ENCODE measurements at places on chromosomes 4 and X. TPM values are rescaled to one million over a fixed set of nuclear protein-coding genes. Genes with fewer than 3 reads are reported as not detected.

- ATAC-seq, result no peak
These were observed 106.8 kb downstream of the CLNK start for GRCh38 chr4:10577508-10578426.

DNA sequence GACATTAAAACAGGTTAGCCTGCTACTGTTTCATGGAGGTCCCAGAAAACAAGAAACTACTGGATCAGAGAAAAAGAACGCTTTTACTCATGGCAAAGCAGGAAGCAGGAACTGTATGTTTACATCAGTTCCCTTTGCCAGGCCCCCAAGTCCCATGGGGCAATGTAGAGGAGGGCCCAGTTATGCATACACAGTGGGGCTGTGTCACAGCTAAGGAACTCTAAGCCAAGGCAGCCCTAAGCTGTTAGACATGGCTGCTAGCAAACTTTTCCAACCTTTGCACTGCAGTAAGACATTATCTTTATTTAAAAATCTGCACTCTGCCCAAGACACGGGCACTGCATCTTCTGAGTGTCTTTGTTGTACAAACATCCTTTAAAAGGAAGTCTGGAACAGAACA lies 975.8 kb downstream of the C4orf33 start:
- ATAC-seq, result no peak

GRCh38 chr4:105715692-105716278 lies 7.2 kb downstream of the GSTCD start:
- ATAC-seq, result no peak

DNA sequence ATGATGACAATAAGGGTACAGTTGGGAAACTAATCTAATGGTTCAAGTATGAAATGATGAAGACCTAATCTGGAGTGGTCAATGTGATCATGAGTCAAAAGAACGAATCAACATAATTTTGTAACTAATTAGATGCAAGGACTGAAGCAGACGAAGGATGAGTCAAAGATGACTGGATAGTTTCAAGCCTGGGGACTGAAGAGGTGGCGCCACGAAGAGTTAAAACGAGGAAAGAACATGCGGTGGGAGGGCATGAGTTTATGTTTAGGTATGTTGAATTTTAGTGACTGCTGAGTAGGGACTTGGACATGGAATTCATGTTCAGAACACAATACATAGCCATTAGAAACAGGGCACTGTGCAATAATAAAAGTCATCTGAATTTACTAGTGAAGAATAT lies 221.5 kb upstream of the FAM241A start:
- ATAC-seq, result no peak

DNA sequence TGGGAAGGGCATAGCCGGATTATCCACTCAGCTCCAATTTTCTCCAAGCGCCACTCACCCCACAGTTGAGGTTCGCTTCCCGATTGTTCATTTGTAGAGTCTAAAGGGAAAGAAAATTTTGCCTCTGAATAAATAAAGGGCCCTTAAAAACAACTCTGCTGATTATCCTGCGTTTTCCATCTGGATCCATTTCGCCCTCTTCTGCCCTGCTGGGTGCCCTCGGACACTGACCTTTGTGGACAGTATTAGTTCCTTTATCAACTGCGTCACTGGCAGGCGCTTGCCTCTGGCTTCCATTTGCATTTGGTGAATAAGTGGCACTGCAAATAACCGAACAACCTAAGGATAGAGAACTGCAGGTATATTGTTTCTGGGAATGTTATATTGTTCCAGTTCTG lies 10.1 kb downstream of the GSX2 start:
- ATAC-seq, result no peak

GRCh38 chrX:38807873-38808272 lies 6.6 kb downstream of the MID1IP1 start:
- ATAC-seq, result no peak

- no peak for ATAC-seq
These were observed 782 bp downstream of the ARHGAP24 start for GRCh38 chr4:85475631-85476233.

DNA sequence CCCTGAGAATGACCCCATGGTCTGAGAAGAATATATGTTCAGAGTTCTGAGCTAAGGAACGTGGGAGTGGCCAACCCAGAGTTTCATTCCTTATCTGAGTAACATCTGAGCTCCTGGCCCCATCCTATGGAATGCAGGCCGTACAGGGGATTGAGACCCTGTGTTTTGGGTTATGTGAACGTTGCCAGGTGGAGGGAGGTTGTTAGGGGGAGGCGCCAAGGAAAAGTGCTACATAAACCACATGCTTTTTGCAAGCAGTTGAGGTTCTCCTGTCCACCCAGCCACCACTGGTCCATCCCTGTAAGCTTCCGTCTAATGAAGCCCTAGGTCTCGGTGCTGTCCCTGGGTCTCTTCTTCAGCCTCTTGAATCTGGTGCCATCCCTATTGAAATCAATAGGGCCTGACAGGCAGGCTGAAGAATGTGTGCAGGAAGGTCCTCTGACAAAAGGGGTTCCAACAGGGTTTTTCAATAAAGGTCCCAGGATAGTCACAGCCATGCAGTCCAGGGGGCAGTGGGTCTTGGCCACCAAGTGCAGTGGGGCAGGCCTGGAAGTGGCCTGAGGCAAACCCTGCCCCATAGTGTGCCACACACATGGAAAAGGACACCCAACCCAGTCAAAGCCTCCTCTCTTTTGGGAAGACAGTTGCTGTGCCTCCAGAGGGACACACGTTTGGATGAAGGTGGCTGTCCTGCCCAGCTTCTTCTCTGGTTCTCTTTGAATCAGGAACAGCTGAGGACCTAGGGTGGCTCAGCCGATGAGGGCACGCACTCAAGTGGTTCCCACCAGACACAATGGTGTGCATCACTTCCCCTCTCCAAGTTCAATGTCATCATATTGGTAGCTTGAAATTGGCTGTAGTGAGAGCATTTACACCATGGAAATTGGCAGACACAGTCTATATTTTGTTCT lies 53.5 kb downstream of the HTRA3 start:
- ATAC-seq, result no peak

DNA sequence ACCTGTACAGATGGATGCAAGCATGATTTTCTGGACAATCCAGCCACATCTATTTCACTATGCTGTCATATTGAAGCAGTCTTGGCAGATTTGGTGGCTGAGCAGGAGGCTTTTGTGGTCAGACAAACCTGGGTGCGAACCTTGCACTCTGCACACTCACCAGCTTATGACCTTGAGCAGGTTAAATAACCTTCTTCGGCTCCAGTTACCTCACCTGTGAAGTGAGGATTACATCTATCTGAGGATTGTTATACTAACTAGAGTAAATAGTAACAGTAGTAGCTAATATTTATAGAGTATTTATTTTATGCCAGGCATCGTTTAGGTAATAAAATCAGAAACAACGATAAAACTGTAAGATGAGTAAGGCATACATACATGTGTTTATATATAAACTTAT lies 150.0 kb downstream of the PPP3CA start:
- ATAC-seq, result no peak

- ATAC-seq, result no peak
These were observed 510.3 kb downstream of the TECRL start for GRCh38 chr4:63898961-63899360.

DNA sequence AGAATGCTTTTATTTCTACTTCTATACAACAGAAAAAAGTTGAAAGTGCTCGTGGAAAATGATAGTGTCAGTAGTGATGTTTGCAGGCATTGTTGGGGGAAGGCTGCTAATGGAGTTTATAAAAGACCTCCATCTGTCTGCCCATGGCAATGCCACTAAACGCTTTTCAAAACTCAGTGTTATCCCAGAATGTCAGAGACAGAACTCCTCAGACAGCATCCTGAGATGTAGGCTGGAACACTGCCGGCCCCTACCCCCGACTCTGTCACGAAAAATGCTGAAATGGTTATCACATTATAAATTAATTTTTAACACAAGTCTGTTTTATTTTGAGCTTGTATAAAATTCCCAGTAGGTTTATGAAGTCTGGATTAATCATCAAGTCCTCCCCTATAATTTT lies 128.9 kb downstream of the HS3ST1 start:
- no peak for ATAC-seq

DNA sequence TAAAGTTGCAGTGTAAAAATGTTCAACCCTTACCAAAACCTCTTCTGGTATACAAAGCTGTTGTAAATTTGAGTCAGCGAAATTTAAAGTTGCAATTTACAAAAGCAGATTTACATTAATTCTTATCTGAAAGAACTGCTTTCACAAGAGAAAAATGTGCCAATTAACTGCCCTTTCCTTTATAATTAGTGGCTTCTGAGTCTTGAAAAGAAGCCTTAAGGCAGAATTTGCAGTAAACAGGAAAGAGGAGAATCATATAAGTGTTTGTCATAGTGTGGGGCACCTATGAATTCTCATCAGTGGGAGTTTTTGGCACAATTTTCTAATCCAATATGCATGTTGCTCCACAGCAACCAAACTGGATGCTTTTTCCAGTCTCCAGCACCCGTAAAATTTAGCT lies 125.3 kb upstream of the GABRG1 start:
- no peak for ATAC-seq

DNA sequence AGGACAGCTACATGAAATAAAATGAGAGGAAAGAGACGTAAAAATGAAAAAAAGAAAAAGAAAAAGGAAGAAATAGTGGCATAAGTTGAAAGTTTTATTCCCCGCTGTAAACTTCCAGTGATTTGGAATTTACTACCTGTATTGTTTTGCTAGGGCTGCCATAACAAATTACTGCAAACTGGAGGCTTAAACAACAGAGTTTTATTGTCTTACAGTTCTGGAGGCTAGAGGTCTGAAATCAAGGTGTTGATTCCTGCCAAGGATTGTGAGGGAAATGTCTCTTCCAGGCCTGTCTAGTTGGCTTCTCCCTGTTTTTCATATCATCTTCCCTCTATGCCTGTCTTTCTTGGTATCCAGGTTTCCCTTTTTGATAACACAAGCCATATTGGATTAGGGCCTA lies 119.4 kb upstream of the PACRGL start:
- no peak for ATAC-seq

DNA sequence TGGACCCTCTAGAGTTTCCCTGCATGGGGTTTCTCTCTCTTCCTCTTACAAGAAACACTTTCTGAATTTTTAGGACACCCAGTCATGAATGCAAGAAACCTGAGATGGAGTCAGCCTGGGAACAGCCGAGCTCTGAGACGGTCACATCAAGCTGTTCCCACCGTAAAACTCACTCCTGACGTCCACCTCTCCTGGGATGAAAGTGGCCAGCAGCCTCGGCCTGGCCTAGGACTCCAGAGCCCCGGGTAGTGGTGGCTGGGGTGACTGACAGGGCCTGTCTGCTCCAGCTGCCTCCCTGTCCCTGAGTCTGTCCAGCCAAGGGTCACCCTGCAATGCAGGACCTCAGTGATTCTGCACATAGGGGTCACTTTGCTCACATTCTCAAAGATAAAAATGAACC lies 217.8 kb downstream of the SHOX start:
- no peak for ATAC-seq

GRCh38 chrX:35380808-35381700 lies 417.1 kb upstream of the MAGEB16 start:
- ATAC-seq, result no peak

DNA sequence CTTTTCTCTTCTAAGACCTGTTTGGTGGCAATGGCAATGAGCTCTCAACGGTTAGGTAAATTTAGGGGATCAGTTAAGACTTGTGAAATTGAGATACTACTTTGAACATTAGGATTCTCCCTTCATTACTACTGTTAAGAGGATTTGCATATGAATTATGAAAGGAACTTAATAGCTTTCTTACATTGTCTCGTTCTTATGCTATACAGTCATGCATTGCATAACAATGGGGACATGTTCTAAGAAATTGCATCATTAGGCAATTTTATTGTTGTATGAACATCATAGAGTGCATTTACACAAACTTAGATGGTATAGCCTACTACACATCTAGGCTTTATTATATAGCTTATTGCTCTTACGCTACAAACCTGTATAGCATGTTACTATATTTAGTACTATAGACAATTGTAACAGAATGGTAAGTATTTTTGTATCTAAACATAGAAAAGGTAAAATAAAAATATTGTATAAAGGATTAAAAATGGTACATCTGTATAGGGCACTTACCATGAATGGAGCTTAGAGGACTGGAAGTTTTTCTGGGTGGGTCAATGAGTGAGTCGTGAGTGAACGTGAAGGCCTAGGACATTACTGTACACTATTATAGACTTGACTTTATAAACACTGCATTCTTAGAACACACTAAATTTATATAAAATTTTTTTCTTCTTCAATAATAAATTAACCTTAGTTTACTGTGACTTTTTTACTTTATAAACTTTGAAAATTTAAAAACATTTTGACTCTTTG lies 62.5 kb downstream of the PAQR3 start:
- ATAC-seq, result no peak

DNA sequence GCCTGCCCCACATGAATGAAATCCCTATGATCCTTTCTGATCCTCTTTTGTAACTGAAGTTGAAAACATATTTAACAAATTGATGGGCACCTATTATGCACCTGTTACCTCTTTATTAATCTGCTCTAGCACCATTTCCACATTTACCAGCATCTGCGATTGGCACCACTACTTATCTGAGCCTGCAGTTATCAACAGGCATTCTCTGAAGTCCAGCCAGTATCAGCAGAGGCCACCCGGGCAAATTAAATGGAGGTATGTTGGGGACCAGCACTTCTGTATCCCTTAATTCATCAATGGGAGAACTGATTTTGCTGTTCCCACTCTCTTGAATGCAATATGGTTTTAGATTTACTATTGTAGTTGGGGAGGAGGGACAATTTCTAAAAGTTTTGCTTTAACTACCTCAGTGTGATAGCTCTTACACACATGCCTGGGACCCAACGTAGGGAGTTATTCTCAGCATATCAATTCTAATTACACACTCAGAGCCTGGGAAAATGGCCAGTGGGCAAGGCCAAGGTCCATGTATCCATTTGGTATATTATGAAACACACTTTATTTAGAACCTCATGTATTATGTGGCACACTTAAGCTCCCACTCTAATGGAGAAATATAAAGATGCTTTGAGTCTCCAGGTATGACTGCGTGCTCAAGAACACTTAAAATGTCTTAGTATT lies 1927.1 kb upstream of the PCDH7 start:
- ATAC-seq, result no peak

Gene CHIC2
- total RNA-seq, result 25.0 TPM

Gene DCAF12L1
- not detected for total RNA-seq

Gene LRP2BP
- 1.1 TPM for total RNA-seq

Gene CXCL3
- not detected for total RNA-seq

Gene HMX1
- not detected for total RNA-seq

Gene SCML1
- 4.3 TPM for total RNA-seq
